Left kidney (tissue), 8 donors: ENCODE measurements at places on chromosomes 12 and 14. TPM values are rescaled to one million over a fixed set of nuclear protein-coding genes. Genes with fewer than 3 reads are reported as not detected.

- no peak for DNase-seq
Measured at GRCh38 chr12:15796493-15797141, 7.4 kb upstream of the EPS8 start.

DNA sequence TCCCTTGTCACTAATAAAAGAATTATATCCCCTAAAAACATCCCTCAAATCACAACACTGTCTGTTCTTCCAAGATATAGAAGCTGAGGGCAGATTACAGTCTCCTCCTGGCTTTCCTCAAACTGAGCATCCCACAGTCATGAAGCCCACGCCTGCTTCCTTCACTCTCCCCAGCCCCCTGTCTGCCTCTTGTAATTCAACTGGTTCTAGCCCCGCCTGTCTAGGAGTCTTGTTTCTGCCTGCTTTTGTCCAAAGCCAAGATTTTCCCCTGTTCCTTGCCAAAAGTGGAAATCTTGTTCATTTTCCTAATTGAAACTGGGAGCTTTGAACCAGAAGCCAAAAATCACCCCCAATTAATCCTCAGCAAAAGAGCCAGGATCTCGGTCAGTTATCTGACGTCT lies 35.9 kb upstream of the PWP1 start:
- peak; percentile 24 for DNase-seq

- no peak for DNase-seq
Measured at GRCh38 chr12:116104167-116104767, 173.2 kb downstream of the MED13L start.

Gene KRT5
- 0.22 TPM for polyA plus RNA-seq

GRCh38 chr12:108839018-108839889 lies 18.1 kb downstream of the SSH1 start:
- DNase-seq, result no peak

Gene CLEC4C
- 0.23 TPM for polyA plus RNA-seq

DNA sequence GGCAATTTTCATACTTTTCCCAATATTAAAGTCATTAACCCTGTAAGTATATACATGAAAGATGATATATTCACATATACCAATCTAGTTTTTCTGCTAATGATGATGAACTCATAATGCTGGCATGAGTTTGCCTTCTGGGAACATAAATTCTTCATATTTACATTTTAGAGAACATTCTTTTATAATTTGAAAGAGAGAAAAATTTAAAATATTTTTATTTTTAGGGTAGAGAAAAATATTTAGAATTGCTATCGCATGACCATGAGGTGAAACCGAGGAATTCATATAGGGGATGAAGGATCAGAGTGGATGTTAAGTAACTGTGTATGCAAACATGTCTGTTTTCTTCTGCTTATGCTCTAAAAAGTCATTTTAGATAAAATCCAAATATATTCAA lies 825.3 kb upstream of the FLRT2 start:
- no peak for DNase-seq

DNA sequence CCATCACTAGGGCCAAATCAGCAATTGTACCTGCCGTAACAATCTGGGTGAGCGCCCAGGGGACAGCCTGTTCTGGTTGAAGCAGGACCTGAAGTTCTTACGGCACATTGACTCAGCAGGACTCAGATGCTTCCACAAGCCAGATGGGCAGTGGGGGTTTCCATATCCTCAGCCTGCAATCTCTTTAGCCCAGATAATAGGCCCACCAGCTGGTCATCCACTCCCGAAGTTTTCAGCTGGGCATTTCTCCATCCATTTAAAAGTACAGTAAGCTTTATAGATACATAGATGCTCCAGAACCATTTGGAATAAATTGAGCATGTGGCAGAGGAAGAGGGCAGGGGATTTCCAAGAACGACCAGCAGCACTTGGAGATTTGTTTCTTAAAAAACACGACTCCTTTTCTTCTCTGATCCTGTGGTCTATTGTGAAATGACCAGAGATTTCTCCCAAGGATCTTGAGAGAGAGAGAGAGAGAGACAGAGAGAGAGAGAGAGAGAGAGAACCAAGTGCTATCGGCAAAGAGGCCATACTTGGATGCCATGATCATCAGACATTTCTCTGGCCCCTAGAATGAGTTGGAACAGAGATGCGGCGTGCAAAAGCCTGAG lies 74.8 kb upstream of the PLXNC1 start:
- no peak for DNase-seq

DNA sequence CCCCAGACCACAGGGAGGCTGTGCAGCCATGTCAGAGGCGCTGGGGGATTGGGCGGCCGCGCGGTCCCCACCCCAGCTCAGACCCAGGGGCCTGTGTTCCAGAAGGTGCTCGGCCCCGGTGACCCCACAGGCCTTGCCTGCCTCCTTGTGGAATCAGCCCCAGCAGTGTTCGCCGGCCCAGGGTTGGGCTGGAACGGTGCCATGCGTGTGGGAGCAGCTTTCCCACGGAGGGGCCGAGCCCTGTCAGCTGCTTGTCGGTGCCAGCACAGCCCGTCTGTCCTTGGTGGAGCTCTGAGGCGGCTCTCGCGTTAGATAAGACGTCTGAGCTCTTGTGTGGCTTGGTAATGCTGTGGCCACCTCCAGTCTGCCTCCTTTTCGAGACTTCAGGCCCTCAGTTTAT lies 8.5 kb downstream of the ZFYVE21 start:
- no peak for DNase-seq

DNA sequence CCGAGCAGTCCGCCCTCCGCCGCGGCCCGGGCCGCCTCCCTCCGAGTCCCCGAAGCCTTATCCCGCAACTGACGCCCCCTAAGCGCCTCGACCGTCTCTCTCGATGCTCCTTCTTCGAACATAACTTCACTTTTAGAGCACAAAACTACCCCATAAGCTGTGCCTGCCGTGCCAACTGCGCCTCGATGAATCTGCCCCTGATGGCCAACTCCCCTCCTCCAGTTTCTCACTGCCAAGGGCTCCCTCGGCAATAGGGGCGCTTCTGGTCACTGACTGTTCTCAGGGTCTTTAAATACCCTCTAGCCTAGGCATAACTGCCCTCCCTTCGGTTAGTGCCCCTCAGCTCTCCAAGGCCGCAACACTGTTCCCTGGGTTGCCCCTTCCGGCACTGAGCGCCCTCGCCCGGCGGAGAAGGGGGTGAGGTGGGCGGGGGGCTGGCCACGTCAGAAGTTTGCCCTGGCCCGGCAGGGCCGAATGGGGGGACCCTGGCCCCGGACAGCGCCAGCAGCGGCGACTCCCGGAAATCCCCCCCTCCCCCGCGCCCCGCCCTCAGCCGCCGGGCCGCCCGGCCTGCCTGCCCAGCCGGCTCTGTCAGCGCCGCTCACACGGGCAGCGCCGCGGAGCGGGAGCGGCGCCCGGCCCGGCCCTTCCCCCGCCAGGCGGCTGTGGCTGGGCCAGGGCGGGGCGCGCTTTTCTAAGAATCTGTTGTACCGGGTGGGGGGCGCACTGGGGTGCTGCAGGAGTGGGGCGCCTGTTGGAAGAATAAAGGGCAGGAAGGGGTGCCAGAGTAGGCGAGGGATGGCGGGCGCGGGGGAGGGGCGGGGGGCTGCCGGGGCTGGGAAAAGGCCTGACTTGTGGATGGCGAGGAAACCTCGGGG lies 10.6 kb downstream of the RARG start:
- DNase-seq, result no peak

Gene ATXN3
- polyA plus RNA-seq, result 41.6 TPM
